ENCODE measurements at places on chromosomes 11 and 22.

- DNase-seq: no peak
Measured at GRCh38 chr22:48705917-48706605, 1121.6 kb downstream of the BRD1 start.

GRCh38 chr22:44332946-44333345 is 20.2 kb upstream of the SHISAL1 start:
- no peak for DNase-seq

DNA sequence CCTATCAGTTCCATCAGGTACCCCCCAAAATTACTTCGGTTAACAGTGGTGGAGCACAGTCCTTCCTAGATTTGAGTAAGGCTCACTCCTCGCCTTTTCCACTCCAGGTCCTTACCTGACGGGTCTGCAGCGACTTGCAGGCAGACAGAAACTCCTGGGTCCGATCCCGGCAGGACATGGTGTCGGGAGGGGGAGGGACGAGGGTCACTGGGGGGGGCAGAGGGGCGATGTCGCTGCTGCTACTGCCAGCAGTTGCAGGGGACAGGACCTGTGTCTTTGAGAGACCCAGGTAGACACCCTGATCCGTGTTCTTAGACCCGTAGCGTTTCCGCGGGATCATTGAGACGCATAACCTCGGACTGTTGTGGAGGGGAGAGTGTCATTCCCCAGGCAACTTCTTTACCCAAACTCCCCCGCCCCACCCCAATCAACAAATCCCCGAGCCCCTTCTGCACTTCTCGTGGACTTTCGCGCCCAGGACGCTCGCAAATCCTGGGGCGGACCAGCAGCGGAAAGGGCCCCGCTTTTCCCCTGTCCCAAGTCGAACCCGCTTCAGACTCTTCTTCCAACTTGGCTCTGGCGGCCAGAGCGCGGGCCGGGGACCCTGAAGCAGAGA is 839 bp downstream of the STX5 start:
- no peak for DNase-seq

GRCh38 chr11:33168709-33169200 is 7.5 kb upstream of the CSTF3 start:
- DNase-seq: no peak

- no peak for DNase-seq
Measured at GRCh38 chr11:58513747-58514367, 6.0 kb upstream of the OR5B21 start.

GRCh38 chr11:79006854-79007253 is 432.2 kb upstream of the NARS2 start:
- DNase-seq: no peak

DNA sequence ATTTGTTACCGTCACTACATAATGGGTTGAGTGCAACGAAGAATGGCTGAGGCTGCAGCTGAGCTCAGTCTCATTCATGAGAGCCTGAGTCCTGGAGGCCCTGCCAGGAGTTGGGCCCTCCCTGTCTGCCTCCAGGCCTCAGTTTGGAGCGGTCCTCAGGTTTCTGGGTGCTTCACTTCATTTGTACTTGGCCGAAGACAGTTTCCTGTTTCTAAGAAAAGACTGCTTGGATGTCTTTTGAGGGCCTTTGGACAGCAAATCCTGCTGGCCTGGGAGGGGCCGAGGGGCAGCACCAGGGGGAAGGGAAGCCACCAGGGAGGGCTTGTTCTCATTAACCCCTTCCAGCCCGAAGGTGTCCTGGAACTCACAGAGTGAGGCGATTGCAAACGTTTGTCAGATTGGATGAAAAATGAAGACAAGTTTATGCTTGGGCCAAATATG is 163.1 kb downstream of the ETS1 start:
- DNase-seq: no peak

GRCh38 chr11:107272561-107272960 is 185.1 kb downstream of the CWF19L2 start:
- no peak for DNase-seq

DNA sequence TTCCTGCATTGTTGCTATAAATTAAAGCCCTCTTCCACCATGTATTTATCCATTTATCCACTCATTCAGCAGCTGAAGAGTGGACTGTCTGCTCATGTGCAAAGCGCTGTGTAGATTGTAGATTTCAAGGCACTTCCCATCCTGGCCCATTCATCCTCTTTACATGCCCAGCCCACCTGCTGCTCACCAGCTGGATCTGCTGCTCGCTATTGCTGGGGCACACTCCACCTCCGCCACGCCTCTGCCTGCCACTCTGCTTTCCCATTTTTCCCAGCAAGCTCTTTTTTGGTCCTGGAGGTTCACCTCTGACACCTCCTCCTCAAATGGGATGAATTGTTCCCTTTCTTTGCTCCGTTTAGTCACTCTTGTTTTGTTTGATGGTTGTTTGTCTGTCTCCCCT is 48.3 kb downstream of the CEP164 start:
- DNase-seq: no peak

DNA sequence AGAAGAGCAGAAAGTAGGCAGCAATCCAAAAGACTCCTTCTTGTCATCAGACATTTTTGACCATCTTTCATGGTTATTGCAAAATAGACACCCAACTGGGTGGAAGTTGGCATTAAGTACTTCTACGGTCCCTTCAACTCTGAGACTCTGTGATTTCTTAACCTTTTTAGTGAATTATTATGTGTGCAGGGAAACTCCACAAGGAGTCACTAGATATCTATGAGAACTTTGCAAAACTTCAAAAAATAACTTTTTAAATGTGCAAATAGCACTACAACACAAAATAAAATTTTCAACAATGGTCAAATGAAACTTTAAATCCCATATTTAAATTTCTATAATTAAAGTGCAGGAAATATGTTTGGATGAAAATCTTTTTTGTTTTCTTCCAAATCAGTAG is 88.7 kb downstream of the SLC17A6 start:
- DNase-seq: no peak

DNA sequence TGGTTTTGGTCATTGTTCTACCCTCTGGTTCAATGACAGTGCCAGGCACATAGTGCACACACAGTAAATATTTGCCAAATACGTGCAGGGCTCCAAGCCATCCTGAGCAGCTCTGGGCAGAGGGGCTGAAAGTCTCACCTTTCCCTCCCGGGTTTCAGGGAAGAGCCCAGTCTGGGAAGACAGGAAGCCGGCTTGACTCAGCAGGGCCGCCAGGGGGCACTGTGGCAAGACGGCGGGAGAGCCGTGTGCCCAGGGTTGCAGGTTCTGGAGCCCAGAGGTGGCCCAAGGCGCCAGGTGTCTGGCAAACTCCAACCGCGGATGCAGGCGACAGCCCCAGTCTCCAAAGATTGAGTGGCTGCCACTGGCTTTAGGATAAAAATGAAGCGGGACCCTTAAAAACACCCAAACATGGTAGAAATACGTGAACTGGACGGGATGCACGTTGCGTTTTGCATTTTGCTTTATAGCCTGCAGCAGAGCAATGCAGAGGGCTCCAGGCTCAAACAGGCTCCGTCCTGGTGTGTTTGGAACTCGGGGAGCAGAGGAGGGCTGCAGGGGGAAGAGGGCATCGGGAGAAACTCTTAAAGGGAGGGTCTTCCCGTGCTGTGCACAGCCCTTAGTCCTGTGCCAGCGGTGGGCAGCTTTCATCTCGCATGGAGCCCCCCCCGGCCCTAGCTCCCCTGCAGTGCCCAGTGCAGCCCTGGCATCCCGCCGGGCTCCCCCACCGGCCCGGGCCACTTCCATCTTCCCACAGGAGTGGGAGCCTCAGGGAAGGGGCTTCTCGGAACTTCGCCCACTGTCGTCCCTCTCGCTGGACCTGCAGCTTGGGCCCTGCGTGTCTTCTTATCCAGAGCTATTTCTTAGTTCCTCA is 10.7 kb downstream of the KRTAP5-5 start:
- peak; percentile 34 for DNase-seq

- DNase-seq: no peak
Measured at GRCh38 chr11:121385688-121386087, 66.4 kb upstream of the SORL1 start.

- no peak for DNase-seq
Measured at GRCh38 chr11:106216281-106216680, 138.8 kb downstream of the AASDHPPT start.

DNA sequence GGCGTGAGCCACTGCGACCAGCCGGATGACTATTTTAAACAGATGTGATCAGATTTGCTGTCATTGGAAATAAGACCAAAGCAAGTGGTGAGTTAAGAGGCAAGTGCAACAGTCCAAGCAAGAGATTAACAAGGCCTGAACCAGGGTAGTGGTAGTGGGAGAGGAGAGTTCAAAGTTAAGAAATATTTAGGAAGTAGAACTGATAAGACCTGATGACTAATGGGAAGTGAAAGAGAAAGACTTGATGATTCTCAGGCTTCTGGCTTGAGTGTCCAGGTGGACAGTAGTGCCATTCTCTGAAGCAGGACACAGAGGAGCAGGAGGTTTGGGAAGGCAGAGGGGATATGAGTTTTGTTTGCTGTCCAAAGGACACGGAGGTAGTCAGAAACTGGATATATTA is 7.2 kb downstream of the NDUFC2 start:
- no peak for DNase-seq

DNA sequence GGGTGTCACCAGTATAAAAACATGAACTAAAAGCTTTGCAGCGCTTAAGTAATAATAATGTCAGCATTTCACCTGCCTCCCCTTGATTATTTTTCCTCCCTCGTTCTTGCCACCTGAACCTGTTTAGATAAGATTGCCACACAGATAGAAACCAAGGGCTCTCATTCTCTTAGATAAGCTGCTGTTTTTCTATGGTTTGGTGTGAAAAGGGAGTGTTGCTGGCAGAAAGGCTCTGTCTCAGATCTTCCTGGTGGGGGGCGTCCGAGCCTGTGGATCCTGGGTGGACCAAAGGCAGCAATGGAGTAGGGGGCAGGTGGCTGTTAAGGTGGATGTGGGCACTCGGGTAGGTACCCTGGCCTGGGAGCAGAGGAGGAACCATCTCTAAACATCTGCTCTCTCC is 147.5 kb downstream of the ST3GAL4 start:
- no peak for DNase-seq

DNA sequence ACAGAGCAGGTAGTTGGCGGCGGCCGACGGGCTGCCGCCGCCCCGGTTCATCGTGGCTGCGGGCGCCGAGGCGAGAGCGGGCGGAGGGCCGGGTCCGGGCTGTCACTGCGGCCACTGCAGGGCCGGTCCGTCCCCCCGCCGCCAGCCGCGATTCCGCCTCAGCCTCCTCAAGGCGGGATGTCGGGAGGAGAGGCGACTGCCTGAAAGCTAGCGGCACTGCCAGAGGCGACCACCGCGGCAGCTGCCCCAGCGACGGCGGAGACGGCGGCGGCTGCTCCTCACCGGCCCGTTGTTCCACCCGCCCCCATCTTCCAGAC is 234 bp downstream of the SESN3 start:
- DNase-seq: no peak

GRCh38 chr11:113532697-113533424 is 57.7 kb upstream of the DRD2 start:
- peak; percentile 54 for DNase-seq

- DNase-seq: no peak
Measured at GRCh38 chr22:24043958-24044357, 32.9 kb downstream of the CABIN1 start.

DNA sequence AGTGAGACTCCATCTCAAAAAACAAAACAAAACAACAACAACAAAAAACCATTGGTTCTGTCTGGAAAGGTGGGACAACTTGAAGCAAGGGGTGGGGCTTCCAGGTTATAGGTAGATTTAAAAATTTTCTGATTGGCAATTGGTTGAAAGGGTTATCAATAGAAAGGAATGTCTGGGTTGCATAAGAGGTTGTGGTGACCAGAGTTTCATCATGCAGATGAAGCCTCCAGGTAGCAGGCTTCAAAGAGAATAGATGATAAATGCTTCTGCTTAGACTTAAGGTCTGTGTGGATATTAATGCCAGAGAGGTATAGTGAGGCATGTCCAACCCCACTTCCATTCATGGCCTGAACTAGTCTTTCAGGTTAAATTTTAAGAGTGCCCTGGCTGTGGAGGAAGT is 116.6 kb downstream of the NAT10 start:
- no peak for DNase-seq

DNA sequence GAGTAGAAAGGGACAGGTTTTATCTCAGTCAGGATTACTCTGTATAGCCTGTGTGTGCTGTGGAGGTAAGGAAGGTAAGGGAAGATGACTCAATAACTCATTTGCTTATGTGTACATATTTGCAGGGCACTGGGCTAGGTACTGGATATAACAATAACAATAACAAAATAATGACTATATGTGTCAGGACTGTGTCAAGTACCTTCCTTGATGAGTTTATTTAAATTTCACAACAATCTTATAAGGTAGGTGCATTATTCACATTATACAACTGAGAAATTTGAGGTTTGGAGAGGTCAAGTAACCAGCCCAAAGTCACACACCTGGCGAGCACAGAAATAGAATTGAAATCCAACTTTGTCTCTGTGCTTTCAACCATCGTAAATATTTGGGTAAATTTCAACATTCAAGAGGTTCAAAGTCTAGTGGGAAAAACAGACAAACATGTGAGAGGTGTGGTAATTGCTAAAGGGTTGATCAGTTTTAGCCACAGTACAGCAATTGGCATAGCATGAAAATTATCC is 131.8 kb downstream of the APIP start:
- DNase-seq: no peak

DNA sequence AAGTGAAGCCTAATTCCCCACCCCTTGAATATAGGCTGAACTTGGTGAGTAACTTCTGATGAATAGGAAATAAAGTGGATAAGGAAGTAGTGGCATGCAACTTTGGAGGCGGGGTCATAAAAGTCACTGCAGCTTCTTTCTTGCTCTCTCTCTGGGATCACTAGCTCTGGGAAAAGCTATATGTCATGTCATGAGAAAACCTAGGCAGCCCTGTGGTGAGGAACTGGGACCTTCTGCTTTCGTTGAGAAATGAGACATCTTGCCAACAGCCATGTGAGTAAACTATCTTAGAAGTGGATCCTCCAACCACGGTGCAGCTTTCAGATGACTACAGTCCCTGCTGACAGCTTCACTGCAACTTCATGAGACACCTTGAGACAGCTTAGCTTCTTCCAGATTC is 15.7 kb downstream of the ZNF214 start:
- no peak for DNase-seq

DNA sequence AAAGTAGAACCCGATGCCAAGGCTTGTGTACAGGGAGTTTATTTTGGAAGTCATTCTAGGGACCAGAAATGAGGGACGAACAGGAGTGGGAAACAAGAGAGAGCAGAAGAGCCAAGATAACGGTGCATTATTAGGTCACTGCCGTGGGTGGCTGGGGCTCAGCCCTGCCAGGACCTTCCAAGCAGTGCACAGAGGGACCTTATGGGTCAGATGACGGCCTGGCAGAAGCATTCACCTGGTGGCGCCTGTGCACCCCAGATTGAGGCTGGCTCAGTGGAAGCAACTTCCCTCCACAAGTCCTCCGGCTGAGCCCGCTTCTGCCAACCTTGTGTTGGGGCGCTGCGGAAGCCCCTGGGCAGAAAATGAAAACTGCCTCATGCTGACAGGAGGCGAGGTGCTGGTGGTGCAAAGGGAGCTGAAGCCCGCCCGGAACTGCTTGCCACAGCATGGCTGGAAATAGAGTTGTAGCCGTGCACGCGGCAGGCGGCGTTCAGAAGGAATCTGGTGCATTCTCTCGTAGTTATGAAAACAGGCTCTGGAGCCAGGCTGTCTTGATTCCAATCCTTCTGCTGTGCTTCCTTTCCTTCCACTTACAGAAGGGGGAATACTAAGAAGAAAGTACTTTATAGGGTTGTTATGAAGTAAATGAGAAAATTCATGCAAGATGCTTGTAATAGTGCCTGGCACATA is 22.2 kb upstream of the TP53I11 start:
- DNase-seq: no peak
